Cardiac ventricle fibroblast (primary cell): ENCODE measurements at places on chromosomes 16 and 17. TPM values are rescaled to one million over a fixed set of nuclear protein-coding genes. Genes with fewer than 3 reads are reported as not detected.

Gene LUC7L3
- 14.6 and 26.2 TPM in 2 replicates for total RNA-seq

Gene TMEM235
- not detected in 2 replicates for total RNA-seq

Gene NCBP3
- total RNA-seq: 12.6 and 15.4 TPM in 2 replicates

Gene CENPV
- 7.0 and 16.7 TPM in 2 replicates for total RNA-seq

Gene MRPL27
- 64.3 and 68.2 TPM in 2 replicates for total RNA-seq

Gene EVPL
- total RNA-seq: not detected in 2 replicates

Gene GNGT2
- not detected in 2 replicates for total RNA-seq

Gene FOXJ1
- total RNA-seq: not detected in 2 replicates

Gene HAGH
- 13.4 and 28.5 TPM in 2 replicates for total RNA-seq

Gene TXNL4B
- total RNA-seq: 9.4 and 11.0 TPM in 2 replicates

Gene TSPAN10
- total RNA-seq: 0.75 and 1.1 TPM in 2 replicates

Gene QPRT
- 4.1 and 6.0 TPM in 2 replicates for total RNA-seq

Gene ELMO3
- 0.06 and 0.83 TPM in 2 replicates for total RNA-seq

Gene TBCD
- total RNA-seq: 34.0 and 41.5 TPM in 2 replicates

Gene RPGRIP1L
- 7.6 and 12.3 TPM in 2 replicates for total RNA-seq

Gene COX6A2
- total RNA-seq: not detected in 2 replicates

Gene ABCC3
- 26.9 and 32.6 TPM in 2 replicates for total RNA-seq

Gene KRTAP9-8
- total RNA-seq: not detected in 2 replicates

Gene ST6GALNAC2
- 1.9 TPM in 1 of 2 replicates, not detected in the other for total RNA-seq

Gene SP2
- total RNA-seq: 3.0 and 5.4 TPM in 2 replicates

Gene PERCC1
- total RNA-seq: not detected in 2 replicates

Gene ZFP3
- total RNA-seq: 1.00 and 2.2 TPM in 2 replicates
